ENCODE measurements at places on chromosomes 3 and 15.

- DNase-seq: peak; percentile 93
Observed at GRCh38 chr3:65597226-65597951, 441.3 kb downstream of the MAGI1 start.

GRCh38 chr15:40103864-40104271, 4.8 kb downstream of the BMF start:
- peak; percentile 44 for DNase-seq

- DNase-seq: no peak
Observed at GRCh38 chr3:45985532-45986302, 9.9 kb downstream of the FYCO1 start.

GRCh38 chr3:171690281-171690680, 120.0 kb downstream of the PLD1 start:
- no peak for DNase-seq

DNA sequence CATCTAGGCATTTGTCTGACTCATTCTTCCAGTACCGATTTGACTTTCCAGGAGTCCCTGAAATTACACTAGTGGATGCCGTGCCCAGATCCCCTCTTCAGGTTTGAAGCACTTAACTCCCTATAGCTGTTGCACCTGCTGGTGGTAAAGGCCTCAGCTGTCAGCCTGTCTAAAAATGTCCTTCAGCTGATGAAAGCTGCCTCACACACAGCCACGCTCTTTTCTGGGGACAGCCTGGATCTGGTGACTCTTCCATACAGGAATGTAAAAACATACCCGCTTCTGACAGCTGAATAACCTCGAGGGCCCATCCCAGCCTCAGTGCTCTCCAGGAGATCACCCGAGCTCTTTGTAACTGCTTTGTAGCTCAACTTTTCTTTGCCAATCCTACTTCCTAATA, 534.1 kb upstream of the GRM7 start:
- peak; percentile 38 for DNase-seq

GRCh38 chr3:111325160-111325718, 216.8 kb upstream of the CD96 start:
- DNase-seq: no peak

GRCh38 chr15:41169781-41170180, 53.7 kb upstream of the INO80 start:
- DNase-seq: no peak

- no peak for DNase-seq
Observed at GRCh38 chr3:111739311-111739911, 119.7 kb upstream of the PHLDB2 start.

DNA sequence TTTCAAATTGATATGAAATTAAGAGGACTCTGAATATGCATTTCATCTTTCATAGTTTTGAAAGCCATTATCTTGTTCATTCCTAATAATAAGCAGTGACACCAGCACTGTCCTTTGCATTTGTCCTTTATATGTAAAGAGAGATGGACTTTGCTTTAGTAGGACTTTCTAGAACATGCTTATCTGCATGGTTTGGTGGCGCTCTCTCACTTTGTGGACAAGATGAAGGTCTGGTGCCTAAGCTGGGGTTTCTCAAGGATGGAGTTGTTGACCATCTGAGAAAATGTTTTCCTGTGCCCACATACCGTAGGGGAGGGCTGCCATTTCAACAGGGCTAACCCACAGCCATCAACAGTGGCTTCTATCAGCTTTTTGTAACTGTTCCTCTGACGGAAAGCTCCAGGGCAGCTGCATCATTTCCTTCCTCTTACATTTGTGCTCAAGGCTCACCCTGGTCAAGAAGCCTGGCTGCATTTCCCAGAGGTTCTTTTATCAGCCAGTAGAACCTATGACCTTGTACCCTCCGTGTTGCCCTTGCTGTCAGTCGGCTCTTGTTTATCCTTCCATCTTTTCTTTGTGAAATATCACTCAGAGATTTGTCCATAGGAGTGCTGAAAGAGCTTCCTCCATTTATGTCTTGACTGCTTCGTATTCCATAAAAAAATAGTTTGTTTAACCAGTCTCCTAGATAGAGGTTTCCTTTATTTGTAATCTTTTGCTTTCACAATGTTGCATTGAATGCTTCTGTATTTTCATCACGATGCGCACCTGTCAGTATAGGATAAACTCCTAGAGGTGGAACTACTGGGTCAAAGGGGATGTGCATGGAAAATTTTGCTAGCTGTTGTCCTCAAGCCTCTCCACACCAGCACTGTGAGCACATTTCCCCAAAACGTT, 44.6 kb downstream of the ABHD2 start:
- no peak for DNase-seq

DNA sequence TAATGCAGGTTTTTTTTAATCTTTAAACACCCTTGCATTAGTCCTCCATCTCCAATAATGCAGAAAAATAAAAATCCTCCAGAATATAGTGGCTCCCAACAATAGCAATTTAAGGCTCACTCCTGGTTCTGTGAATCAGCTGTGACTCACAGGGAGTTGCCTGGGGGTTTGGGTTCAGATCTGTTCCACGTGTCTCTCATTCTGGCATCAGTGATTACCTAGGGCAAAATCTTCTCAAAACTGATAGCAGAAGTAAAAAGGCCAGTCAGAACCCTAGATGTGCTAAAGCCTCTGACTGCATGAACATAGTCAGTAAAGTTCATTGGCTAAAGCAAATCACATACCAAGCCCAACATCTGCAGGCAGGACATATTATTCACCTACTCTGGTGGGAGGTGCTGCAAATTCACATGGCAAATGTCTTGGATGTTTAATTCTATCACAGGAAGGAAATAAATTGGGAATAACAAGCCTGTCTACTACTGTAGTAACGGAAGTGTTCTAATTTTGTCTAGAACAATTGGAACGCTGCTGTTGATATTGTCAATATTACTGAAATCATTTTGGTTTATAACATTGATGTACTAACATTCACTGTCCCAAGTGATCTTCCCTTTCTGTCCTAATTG, 364.1 kb upstream of the CNTN4 start:
- no peak for DNase-seq

- no peak for DNase-seq
Observed at GRCh38 chr3:61239871-61240270, 11.4 kb downstream of the FHIT start.

DNA sequence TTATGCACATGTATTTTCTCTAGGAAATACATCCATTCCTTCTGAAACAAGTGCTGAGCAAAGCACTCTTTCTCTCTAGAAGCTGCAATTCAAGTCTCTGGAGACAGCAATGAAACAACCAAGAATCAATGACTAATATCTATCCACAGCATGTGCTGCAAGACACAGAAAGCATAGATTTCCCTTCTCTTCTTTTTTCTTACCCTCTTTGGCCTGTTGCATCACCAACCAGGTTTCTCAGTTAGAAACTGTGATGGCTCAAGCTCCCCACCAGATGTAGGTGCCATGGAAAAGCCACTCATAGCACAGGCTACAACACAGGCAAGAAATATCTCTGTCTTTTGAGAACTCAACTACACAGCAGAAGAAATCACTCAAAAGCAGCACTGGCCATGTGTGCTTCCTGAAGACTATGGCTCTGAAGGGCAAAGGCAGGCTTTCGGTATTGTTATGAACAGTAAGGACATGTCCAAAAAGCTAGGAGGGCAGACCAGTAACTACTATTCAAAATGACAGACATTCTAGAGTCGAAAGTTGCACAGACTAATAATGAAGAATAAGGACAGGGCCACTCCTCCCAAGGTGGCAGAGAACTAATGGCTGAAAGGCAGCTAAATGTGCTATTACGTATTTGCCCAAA, 15.5 kb downstream of the ZDHHC3 start:
- DNase-seq: no peak

DNA sequence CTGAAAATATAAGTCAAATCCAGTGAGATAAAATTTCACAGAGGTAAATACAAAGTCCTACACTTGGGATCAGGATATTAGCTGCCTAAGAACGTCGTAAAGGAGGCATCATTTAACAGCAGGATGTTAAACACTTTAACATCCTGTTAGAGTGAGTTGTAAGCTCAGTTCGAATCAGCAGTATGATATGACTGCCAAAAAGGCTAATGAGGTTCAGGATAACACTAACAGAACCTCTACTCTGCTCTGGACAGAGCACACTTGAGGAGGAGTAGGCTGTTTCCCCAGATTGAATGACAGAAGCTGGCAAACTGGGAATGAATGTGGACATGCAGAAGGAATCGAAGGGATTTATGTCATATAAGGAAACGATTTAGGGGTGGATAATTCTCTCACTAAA, 227.1 kb upstream of the CD96 start:
- DNase-seq: no peak

DNA sequence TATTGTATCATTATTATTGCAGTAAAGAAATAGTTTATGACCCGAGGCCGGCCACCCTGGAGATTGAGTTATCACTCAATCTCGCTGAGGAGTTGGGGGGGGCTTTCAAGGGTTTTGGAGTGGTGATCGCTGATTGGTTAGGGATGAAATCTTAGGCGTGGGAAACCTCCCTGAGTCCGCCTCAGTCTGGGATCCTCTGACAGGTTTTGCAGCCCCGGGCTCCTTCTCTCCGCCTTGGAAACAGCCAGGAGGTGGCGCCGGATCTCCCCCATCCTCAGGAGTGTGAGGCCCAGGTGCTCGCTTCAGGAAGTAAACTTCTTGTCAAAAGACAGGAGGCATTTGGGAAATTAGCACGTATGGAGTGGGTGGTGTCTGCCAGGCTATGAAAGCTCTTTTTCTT, 41.1 kb upstream of the SEC61A1 start:
- DNase-seq: peak; percentile 94

GRCh38 chr3:28612232-28612631, 263.6 kb upstream of the AZI2 start:
- DNase-seq: no peak

DNA sequence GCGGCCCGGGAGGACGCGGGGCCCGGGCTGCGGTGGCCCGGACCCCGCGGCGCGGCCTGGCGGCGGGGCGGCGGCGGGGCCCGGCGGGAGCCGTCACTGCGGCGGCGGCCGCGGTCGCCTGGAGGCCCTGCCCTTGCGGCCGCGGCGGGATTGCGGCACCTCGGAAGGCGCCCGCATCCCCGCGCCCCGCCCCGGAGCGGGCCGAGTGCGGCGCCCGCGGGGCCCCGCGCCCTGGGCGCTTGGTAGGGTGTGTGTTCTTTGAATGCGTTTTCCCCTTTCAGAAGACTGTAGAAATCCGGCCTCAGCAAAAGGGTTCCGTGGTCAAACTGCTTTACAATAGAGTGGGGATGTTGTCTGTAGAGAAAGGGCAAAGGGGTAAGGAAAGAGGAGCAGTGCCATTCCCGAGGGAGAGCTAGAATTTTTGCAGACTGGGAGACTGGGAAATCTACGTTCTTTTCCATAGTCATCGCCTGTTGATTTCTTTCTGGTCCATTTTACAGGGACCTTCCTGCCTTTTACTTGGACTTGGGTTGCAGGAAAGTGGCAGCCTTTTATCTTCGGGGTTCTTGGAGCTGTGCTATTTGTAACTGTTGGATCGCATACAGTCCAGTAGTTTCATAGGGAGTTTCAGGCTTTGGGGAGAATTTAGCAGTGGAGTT, 630 bp downstream of the SNRK start:
- DNase-seq: peak; percentile 29

- DNase-seq: no peak
Observed at GRCh38 chr15:29091666-29092065, 178.0 kb downstream of the NSMCE3 start.

- DNase-seq: no peak
Observed at GRCh38 chr15:38004218-38004861, 69.9 kb downstream of the TMCO5A start.

GRCh38 chr3:14962762-14963161, 15.4 kb downstream of the NR2C2 start:
- no peak for DNase-seq

GRCh38 chr3:48595075-48595525, at the start of gene COL7A1:
TSS of gene COL7A1 (minus strand) at chr3:48595329. CDS start at chr3:48595159, 170 bp downstream.
- no peak for DNase-seq

- DNase-seq: peak; percentile 88
Observed at GRCh38 chr3:34008191-34008590, 209.8 kb downstream of the PDCD6IP start.

- no peak for DNase-seq
Observed at GRCh38 chr3:32432711-32433530, 41.3 kb downstream of the CMTM7 start.

GRCh38 chr15:92271179-92271578, 122.5 kb upstream of the ST8SIA2 start:
- DNase-seq: peak; percentile 9

DNA sequence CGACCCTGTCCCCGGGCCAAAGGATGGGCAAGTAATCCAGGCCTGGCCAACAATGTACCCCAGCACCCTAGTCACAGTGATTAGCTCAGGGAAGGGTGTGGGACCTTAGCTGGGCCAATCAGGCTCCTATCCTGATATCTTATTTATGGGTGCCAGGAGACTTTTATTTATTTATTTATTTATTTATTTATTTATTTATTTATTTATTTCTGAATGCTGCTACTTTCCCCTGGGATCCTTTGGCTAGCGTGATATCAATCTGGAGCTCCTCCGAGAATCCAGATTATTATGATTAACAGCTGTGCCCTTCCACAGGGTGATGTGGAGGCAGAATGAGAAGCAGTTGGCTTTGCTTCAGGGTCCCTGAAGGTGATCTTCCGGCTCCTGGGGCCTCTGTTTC, 32.2 kb upstream of the BHLHE40 start:
- no peak for DNase-seq

DNA sequence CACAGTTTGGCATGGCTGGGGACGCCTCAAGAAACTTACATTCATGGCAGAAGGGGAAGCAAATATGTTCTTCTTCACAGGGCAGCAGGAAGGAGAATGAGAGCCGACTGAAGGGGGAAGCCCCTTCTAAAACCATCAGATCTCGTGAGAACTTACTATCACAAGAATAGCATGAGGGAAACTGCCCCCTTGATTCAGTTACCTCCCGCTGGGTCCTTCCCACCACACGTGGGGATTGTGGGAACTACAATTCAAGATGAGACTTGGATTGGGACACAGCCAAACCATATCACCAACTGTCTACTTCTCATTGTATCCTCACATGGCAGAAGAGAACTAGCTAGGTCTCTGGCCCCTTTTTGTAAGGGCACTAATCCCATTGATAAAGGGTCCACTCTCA, 30.5 kb downstream of the CCDC32 start:
- no peak for DNase-seq

DNA sequence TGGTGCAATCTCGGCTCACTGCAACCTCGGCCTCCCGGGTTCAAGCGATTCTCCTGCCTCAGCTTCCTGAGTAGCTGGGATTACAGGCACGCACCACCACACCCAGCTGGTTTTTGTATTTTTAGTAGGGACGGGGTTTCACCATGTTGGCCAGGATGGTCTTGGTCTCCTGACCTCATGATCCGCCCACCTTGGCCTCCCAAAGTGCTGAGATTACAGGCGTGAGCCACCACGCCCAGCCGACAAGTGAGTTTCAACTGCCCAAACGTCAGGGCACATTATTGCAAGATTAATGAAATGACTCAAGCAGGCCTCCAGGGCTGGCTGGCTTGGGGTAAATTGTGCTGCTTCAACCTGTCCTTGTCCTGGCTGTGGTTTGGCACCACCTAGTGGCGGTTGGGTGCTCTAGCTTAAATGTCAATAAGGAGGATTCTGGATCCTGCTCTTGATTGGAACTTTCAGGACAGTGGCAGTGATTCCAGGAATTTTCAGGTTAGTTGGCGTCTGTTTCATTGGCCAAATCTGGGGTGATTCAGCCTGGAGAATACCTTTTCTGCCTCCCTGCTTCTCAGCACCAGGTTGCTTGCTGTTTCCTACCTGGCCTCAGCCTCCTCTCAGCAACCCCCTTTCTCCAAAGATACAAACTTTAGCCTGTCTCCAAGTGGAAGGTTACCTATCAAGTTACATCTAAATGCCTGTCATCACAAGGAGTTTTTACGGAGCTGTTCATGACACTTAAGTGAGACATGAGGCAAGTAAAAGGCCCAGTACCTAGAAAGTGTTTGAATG, 32.4 kb upstream of the SACM1L start:
- peak; percentile 97 for DNase-seq

All from mesendoderm (in vitro differentiated cells).